ENCODE measurements at places on chromosomes 1 and 21.
A peak's percentile ranks its signal among the peaks of the same experiment; 100 is the strongest.

- DNase-seq, result no peak
Observed at GRCh38 chr1:161373442-161373841, 5.8 kb upstream of the CFAP126 start.

DNA sequence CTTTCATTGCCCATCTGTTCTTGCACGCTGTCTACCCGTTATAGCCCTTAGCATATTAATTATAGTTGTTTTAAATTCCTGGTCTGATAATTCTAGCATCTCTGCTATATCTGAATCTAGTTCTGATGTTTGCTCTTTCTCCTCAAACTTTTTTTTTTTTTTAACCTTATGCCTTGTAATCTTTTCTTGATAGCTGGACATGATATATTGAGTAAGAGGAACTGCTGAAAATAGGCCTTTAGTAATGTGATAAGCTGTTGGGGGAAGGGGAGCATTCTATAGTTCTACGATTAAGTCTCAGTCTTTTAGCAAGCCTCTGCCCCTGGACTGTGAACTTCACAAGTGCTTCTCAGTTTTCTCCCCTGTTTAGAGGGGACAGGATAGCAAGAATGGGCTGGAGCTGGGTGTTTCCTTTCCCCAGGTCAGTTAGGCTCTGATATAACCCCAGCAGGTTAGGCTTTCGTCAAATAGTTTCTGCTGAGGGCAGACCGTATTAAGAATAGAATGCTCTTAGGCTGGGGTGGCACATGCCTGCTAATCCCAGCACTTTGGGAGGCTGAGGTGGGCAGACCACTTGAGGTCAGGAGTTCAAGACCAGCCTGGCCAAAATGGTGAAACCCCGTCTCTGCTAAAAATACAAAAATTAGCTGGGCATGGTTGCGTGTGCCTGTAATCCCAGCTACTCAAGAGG, 62.2 kb downstream of the ZFYVE9 start:
- DNase-seq, result no peak

DNA sequence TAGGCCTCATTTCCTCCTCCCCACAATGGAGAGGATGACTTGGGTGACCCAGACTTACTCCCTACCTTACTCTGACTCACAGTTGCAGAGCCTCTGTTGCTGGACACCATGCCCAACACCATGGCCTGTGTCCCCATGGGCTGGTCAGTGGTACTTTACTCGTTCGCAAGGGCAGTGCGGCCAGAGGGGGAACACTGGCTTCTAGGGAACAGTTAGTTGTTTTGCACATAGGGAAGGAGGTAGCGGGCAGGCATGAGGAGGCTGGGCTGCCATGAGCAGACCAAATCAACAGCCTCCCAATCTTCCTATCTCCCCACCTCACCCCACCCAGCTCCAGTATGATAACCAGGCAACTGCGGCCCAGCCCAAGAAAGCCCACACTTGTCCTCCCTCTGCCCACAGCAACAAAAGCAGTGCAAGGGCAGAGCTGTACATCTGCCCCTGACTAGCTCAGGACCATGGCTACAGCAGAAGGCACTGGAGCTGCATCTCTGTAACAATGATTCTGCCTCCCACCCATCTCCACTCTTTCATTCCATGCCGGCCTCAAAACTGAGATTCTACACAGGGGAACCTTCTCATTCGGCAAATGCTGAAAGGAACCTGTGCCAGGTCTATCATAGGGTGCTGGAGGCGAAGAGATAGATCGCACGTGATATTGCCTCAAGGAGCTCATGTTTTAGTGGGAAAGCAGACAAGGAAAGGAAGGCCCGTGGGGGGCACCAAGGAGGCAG, 18.6 kb downstream of the TAL1 start:
- no peak for DNase-seq

GRCh38 chr1:75170011-75170410, 35.8 kb downstream of the LHX8 start:
- no peak for DNase-seq

- no peak for DNase-seq
Observed at GRCh38 chr1:236645016-236645680, 40.8 kb upstream of the HEATR1 start.

- peak; percentile 22 for DNase-seq
Observed at GRCh38 chr1:166017395-166017794, 149.4 kb downstream of the FAM78B start.

- DNase-seq, result no peak
Observed at GRCh38 chr1:205453466-205453865, 2.4 kb downstream of the BLACAT1 start.

- no peak for DNase-seq
Observed at GRCh38 chr1:119637710-119638109, 10.4 kb downstream of the ZNF697 start.

DNA sequence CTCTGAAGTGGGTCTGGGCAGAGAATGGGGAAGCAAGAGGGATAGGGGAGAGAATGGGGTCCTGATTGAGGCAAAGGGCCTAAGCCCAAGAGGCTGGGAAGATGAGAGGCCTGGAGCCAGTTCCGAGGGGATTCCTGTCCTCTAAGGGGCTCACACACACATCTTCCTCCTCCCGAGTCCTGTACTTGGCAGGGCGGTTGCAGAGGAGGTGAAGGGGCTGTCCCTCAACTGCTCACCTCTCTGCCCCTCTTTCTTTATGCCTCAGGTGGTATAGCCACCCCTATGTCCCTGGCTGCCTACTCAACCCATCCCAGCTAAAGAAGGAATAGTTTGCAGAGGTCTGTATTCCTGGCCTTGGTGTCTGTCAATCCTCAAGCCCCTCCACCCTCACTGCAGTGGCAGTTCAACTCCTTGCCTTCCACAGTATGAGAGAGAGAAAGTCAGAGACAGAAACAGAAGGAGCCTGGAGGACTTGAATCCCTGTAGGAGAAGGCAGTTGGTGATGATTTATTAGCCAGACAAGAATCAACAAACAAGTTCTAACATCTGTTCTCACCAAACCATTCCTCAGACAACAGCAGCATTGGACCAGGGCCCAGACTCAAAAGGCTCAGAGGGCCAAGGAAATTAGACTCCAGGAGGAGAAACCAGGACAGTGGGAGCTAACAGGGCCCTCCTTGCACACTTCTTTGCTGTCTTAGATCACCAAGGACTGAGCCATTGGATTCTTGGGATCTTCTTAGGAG, 10.7 kb downstream of the SH2D2A start:
- no peak for DNase-seq

DNA sequence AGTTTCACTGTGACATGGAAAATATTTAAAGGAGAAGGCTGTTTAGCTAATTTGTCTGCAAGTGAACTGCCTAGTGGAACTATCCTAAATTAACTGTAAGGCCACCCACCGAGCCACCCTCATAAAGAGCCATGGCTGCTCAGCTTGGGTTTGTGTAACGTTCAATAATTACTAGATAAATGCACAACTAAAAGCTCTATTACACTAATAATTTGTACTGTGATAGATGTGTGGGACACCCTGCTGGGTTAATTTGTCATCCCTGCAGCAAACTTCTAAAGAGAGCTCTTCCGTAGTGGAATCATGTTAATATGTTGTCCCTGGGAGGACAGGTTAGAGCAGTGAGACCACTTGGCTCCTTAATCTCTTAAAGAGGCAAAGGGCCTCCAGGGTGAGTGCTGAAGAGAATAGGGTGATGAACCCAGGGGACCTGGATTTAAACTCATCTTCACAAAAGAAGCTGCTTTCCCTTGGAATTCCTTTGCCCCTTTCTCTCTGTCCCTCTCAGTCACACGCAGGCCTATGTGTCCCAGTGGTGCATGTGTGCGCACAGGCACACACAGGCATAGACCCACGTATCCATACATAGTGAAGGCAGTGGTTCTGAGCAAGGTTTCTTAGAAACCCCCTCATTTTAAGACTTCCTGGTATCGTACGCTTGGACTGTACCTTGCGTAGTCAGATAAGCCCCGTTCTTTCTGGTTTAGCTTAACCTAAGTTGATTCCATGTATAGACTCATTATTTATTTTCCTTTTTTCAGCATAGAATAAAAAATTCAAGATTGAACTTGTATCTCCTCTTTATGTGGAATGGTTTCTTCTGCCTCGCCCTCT, 310.3 kb downstream of the NFIA start:
- no peak for DNase-seq

DNA sequence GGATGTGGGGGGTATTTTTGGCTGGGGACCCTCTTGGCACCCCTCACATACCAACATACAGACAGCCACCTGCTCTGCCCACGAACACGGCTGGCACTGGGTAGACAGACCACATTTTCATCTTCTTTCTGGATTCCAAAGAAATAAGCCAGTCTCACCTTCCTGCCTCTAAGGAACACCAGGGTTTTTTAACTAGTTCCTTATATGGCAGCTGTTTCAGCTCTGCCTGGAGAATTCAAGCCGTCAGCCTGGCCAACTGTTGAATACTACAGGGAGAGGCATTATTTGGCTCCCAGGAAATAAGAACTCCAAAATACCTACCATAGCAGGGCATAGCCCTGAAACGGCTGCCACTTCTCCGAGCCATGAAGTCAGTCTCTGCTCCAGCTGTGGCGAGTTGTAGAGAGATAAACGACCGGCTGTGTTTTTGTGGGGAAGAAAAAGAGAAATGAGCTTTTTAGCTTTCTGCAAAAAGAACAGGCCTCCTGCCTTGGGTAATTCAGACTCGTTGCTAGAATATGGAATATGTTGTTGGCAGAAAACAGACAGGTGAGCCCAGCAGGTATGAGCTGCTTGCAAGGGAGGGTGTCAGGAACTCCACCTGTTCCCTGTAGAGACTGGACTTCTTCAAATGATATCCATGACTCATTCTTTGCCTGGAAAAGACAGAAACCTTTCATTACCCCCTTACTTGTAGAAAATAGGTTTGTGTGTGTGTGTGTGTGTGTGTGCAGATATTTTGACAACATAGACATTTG, 51.8 kb downstream of the MT1HL1 start:
- no peak for DNase-seq

All from iPS DF 6.9 (cell line).